ENCODE measurements at places on chromosomes 16 and 17.

DNA sequence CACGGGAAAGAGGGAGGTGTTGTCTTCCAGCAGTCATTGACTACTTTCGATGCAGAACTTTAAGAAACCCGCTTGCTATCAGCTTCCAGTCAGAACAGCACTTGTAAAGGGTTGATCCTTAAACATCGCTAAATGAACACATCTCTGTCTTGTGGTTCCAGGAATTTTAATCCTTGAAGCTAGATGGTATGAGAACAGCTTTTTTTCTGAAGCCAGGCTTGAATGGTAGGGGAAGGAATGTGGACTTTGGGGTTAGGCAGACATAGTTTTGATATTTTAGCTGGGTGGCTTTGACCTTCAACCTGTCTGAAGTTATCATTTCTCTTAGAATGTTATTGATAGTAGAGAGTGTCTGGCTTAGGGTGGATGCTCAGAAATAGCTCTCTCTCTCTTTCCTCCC, 81.1 kb downstream of the RGS9 start:
- DNase-seq: no peak

- no peak for DNase-seq
Measured at GRCh38 chr17:4764595-4764994, 7.1 kb upstream of the TM4SF5 start.

DNA sequence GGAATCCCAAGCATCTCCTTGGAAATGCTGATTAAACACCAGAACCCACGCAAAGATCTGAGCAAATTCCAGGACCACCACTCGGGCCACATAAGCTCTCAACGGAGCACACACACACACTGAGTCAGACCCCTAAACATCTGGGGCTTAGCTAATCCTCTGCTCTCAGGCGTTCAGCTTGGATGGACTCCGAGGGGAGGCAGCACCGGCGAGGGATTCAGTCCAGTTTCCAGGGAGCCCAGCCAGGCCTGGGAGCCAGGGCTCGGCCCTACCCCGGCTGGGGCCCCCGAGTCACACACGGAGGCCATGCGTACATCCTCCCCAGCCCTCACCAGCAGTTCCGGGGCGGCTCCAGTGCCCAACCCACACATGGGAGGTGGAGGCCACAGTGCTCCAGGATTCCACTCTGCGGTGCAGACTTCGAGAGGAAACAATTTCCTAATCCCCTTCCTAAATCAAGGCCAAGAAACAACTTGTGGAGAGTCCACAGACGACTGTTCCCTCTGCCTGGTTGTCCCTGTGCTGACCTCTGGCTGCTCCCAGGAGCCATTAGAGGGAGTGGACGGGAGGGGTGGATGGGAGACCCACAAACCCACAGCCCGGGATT, 70.5 kb downstream of the GAS7 start:
- DNase-seq: no peak

DNA sequence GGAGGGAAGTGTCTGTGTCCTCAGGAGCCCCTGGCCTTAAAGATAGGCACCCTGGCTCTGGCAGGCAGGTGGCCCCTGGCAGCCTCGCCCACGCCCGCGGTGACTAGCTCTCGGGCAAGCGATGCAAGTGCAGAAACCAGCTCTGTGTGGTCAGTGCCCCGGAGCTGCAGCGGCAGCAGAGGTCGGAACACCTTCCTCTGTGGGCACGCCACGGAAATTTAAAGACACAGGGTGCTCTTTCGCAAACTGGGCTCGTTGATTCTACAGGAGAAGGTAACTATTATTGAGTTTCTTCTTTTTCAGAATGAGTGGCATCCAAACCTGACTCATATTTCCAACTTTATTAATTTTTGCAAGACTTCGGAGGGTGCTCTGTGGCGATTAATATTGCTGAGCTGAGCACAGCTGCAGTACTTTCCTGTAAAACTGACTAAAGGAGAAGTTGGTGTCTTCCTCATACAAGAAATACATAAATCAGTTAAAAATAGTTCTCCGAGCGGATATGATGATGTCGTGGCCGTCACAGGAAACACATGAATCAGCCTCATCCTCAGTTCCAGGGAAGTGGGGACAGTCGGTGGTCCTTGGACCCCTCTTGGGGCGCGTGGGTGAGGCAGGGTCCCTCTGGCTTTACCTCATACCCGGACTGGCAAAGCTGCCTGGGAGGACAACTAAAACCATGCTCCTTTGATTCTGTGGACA, 120.2 kb downstream of the METRNL start:
- no peak for DNase-seq

GRCh38 chr16:68786685-68787418, 49.8 kb downstream of the CDH1 start:
- no peak for DNase-seq

- DNase-seq: no peak
Measured at GRCh38 chr16:83744441-83744981, 63.3 kb upstream of the HSBP1 start.

DNA sequence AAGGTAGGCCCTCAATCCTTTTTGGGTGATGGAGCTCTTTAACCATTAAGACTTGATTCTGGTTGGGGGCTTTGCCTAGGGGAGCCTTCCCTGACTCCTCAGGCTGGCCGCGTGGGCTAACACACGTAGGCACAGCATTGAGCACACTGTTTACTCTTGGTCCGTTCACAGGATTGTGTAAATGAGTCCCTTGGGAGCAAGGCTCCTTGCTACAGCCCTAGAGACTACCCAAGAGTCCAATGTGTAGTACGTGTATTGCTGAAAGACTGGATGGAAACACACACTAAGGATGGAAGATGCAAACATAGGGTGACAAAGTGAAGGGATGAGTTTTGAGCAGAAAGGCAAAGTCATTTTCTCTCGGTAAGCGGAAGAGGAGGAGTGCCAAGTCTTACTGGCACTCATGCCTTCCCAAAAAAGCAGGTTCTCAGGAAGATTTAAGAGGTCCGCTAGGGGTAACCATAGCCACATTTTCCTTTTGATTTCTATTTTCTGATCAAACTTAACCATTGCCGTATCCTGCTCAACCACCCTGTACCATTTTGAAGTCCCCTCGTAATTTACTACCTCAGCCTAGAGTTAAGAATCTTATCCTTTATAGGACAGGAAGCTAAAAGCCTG, 911 bp upstream of the ITGA2B start:
- no peak for DNase-seq

GRCh38 chr17:30363715-30364202, 15.0 kb upstream of the CPD start:
- no peak for DNase-seq

GRCh38 chr17:61496957-61497653, 44.9 kb downstream of the TBX4 start:
- no peak for DNase-seq

DNA sequence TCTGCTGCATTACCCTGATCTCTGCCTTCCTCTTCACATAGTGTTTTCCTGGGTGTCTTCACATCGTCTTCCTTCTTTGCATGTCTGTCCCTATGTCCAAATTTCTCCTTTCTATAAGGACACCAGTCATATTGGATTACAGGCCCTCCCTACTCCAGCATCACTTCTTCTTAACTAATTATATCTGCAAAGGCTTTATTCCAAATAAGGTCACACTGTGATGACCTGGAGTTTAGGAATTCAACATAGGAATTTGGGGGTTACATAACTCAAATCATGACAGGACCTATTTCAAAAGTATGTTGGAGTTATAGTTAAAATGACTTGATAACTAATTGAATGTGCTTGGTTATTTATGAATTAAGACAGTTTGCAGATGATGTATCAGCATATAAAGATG, 490.5 kb upstream of the ERCC4 start:
- DNase-seq: no peak

- DNase-seq: no peak
Measured at GRCh38 chr17:409308-409847, 56.8 kb upstream of the RPH3AL start.

DNA sequence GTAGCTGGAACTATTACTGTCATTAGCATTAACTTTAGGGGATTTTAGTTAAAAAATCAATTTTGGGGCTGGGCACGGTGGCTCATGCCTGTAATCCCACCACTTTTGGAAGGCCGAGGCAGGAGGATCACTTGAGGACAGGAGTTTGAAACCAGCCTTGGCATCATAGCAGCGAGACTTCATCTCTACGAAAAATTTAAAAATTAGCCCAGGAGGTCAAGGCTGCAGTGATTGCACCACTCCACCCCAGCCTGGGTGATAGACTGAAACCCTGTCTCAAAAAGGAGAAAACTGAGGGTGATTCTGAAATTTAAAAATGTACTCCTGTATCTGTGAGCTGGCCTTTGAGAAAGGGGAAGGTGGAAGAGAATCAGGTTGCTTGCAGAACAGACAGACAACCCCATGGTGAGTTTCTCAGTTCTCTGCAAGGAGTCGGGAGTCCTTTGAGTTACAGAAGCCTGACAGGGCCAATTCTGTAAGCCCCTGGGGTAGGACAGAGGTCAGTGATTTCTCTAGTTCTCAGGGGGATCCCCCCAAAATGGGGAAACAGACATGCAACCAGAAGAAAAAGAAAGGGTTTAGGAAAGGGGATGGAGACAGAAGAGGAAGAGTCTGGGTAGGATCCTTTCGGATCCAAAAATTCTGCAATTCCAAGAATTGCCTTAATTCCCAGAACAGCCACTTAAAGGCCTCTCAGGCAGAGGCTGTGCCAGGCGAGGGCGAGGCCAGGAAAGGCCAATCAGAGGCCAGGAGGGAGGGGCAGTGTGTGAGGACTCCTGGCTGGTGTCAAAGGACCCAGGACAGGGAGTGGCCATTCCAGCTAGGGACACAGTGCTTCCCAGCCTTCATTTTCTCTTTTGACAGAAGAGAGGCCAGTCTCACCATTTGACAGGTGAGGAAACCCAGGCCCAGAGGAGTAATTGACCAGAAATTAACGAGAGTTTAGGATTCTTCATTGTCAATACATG, 6.7 kb downstream of the NUPR1 start:
- DNase-seq: no peak

DNA sequence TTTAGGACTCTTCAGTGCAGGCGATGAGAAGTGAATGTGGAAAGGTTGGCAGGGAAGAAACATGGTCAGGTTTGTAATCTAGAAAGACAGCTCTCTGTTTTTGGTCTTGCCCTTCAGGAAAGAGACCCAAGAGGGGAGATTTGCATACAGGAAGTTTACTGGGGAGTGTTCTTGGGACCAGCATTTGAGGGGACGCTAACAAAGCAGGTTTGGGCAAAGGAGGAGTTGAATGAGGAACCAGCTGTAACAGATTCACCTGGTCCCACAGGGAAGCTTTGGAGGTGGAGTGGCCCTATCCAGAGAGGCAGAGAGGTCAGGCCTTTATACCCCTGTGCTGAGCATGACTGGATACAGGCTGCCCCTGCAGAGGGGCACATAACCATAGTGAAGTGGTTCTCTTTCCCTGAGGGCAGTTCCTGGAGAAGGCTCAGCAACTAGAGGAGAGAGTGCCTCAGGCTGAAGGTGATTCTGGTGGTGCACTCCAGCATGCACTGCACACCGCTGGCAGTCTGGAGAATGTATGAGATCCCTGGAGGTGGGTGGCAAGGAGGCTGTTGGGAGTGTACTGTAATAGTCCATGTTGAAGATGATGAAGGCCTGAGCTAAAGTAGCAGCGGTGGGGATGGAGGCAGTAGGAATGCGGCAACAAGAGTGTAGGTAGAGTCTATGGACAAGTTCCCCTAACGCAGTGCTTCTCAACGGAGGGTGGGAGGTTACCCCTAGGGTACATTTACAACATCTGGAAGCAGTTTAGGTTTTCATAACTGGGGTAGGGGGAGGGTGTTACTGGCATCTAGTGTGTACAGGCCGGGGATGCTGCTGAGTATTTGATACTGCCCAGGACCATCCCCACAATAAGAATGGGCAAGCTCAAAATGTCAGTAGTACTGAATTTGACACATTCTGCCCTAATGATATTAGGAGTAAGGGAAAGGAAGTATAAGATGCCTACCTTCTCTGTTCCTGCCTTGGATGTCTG, 37.2 kb downstream of the MAP2K6 start:
- no peak for DNase-seq

DNA sequence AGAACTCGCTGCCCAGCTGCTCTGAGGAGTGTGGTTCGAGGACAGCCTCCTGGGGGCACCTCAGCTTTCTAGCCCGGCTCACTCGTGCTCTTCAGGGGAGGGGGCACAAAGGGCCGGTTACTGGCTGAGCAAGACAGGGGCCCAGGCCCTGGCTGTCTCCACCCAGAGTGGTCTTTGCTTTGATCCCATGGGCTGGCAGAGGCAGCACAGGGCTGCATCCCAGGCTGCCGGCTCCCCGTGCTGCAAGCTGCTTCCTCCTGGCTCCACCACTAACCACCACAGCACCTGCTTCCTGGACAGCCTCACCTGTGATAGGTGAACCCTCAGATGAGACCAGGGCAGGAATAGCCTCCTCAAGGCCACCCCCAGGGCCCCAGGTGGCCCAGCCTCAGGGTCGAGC, 6.8 kb downstream of the SPPL2C start:
- DNase-seq: no peak

DNA sequence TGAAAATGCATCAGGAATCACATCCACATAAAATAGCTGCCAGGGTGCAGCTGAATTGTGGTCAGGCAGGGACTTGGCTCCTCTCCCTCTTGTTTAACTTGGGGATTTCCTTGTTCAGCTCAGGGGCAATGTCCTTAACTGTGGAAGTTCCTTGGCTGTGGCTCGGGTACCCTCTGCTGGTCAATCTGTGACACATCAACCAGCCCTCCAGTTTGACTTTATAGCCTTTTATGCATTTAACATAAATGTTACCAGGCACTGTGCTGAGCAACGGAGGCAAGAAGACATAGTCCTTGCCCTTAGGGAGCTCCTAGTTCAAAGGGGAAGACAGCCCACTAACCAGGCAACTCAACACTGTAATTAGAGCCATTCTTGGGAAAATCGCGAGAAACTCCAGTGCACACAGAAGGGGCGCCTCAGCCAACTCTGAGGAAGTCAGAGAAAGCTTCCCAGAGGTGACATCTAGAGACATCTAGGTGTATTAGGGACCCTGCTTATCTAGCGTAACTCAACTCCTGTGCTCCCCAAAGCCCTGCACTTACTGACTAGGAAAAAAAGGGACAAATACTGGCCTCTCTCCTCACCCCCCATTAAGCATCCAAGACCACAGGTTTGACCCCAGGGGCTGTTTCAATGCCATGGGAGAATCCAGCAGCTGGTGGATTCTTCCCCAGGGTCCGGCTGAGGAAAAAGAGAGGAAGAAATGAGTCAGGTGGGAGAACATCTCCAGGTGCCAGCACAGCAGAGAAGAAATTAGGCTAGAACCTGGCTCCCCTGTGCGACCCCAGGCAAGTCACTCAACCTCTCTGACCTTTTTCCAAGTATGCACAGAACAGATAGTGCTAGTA, 17.3 kb upstream of the EEF2K start:
- DNase-seq: peak; percentile 59

- no peak for DNase-seq
Measured at GRCh38 chr16:50861970-50862411, 120.1 kb downstream of the CYLD start.

All from cerebellum (tissue), 4 donors.